ENCODE measurements at places on chromosomes 4 and X.

GRCh38 chr4:21887481-21887880, 61.1 kb downstream of the KCNIP4 start:
- DNase-seq, result no peak

GRCh38 chr4:148495463-148495862, 53.2 kb upstream of the NR3C2 start:
- DNase-seq, result no peak

GRCh38 chrX:20685652-20686051, 418.9 kb upstream of the RPS6KA3 start:
- DNase-seq, result no peak

GRCh38 chrX:101377547-101377946, 8.4 kb downstream of the BTK start:
- no peak for DNase-seq

GRCh38 chr4:95825546-95825945, 14.3 kb upstream of the PDHA2 start:
- no peak for DNase-seq

DNA sequence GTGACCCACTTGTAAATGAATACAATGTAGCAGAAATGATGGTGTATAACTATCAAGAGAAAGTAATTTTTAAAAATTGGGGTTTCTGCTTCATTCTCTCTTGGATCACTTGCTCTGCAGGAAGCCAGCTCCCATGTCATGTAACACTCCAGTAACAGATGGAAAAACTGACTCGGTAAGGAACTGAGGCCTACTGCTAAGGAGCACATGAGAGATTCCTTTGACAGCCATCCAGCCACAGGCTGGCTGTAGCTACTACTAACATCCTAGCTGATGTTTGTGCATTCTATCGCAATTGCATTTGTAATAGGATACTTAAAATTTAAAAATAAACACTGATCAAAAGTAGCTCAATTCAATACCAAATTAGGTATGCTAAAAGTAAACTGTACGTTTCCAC, 102.3 kb upstream of the MAB21L2 start:
- no peak for DNase-seq

GRCh38 chrX:153624196-153625091, 22.6 kb upstream of the DUSP9 start:
- DNase-seq, result no peak

DNA sequence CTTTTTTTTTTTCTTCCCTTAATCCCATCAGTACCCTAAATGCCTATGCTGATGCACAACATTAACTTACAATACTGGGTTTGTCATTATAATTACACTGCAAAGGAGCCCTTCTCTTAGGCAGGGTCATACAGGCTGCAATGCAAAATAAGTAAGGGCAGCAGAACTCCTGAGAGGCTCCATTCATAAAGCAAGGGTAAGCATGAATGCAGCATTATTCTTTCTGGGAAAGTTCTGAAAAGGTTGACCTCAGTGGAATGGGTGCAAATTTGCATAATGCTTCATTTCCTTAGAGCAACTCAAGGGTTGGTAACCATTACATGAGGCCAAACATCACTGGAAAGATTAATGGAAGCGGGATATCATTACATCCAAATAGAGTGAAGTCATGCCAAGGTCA, 789.2 kb downstream of the KLHL13 start:
- no peak for DNase-seq

Data from tibial nerve (tissue), 4 donors.